Gastroesophageal sphincter (tissue), 4 donors: ENCODE measurements at places on chromosomes 1 and 21. TPM values are rescaled to one million over a fixed set of nuclear protein-coding genes. Genes with fewer than 3 reads are reported as not detected.

The F3 gene
- total RNA-seq, result 19.3 TPM

DNA sequence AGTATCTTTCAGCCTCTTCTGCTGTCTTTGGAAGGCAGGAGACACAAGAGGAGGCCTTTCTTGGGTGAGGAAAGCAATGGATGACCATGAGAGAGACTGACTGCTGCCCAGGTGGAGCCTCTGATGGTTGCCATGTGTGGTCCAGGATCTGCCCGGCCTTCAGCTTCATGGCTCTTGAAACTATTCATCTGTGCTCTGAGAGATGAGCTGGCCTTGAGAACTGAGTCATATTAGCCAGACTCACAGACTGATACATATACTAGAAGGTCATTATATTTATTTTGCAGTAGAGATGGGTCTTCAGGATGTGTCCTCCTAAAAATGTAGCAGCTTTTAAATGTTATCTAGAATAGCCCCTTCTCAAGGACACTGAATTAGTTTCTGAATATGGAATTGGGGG lies 33.7 kb downstream of the PTGFRN start:
- no peak for ATAC-seq

GRCh38 chr1:159921251-159921650 lies 4.1 kb downstream of the TAGLN2 start:
- ATAC-seq, result no peak

The RGS8 gene
- total RNA-seq, result not detected

The CYP4Z1 gene
- total RNA-seq, result 1.2 TPM

- no peak for ATAC-seq
These were observed 6.7 kb upstream of the ANKRD65 start for GRCh38 chr1:1427820-1428148.
